Caudate nucleus (tissue), 63 donors: ENCODE measurements at places on chromosomes 1 and 21.

- DNase-seq, result no peak
Observed at GRCh38 chr1:243315893-243316292, 60.1 kb downstream of the SDCCAG8 start.

DNA sequence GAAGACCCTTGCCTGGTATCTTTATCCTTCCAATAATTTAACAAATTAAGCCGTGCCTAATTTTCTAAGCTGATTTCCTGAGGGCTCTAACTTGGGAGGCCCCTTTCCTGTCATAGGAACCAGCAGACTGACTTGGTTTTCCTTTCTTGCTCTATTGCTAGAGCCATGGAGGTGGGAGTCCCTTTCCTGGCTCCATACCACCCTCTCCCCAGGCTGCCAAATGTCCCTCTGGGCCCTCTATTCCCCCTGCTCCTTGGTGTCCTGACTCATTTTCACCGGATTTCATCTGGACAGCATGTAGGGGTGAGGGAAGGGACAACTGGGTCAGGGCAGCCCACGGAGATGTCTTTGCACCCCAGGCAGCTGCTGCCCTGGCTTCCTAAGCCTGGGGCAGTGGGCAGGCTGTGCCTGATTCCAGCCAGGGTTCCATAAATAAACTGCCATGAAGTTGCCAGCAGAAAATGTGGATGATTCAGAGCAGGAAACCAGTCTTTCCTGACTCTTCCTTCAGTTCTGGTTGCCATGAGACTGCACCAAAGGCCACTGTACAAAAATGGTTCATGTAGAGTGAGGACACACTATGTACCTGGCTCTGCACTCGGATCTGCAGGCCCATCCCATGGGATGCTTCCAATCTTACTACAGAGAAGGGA lies 38.0 kb upstream of the SERBP1 start:
- no peak for DNase-seq

GRCh38 chr21:37644636-37645035 lies 271.6 kb downstream of the KCNJ6 start:
- DNase-seq, result no peak

- DNase-seq, result no peak
Observed at GRCh38 chr1:55546553-55546952, 331.4 kb upstream of the USP24 start.

GRCh38 chr1:52460694-52461093 lies 56.3 kb downstream of the PRPF38A start:
- no peak for DNase-seq

- DNase-seq, result no peak
Observed at GRCh38 chr1:191174298-191174697, 696.6 kb upstream of the BRINP3 start.

- no peak for DNase-seq
Observed at GRCh38 chr1:84008631-84009030, 9.7 kb upstream of the TTLL7 start.

- DNase-seq, result peak; percentile 24
Observed at GRCh38 chr1:5896706-5897660, 95.2 kb downstream of the NPHP4 start.

DNA sequence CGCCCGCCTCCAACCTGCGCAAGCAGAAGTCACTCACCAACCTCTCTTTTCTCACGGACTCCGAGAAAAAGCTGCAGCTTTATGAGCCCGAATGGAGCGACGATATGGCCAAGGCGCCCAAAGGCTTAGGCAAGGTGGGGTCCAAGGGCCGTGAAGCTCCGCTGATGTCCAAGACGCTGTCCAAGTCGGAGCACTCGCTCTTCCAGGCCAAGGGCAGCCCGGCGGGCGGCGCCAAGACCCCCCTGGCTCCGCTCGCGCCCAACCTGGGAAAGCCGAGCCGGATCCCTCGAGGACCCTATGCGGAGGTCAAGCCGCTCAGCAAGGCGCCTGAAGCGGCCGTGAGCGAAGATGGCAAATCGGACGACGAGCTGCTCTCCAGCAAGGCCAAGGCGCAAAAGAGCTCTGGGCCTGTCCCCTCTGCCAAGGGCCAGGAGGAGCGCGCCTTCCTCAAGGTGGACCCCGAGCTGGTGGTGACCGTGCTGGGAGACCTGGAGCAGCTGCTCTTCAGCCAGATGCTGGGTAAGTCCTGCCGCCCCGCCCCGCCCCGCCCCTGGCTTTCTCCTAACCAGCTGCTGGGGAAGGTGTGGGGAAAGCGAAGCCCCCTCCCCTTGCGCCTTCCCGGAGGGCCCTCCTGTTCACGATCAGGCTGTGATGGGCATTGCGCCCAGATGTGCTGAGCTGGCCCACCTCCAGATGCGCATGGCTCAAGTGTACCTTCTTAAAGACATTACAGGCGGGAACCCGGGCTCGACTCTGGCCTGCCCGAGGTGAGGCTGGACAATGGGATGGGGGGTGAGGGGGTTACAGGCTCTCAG lies 110.2 kb downstream of the NAV1 start:
- DNase-seq, result no peak

GRCh38 chr1:180440335-180440734 lies 62.0 kb downstream of the ACBD6 start:
- DNase-seq, result no peak

DNA sequence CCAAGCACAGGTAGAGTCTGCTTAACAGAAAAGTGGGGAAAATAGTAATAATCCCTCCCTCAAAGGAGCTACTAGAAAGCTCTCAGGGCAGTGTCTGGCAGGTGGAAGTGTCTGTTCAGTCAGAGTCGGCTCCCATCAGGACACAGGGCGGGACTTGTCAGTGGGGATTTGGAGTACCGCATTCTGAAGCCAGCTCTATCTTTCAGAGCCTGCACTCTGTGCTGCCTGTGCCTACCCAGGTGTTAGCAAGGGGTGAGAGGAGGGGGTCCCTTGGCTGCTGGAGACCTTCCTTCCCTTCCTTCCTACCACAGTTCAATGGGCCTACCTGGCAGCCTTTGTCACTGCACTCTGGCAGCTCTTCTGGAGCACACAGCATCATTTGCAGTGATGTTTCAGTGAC lies 615.5 kb downstream of the AJAP1 start:
- no peak for DNase-seq

- DNase-seq, result no peak
Observed at GRCh38 chr1:111598544-111598943, 21.0 kb upstream of the RAP1A start.

GRCh38 chr1:159924025-159924790 lies 1.1 kb downstream of the TAGLN2 start:
- DNase-seq, result peak; percentile 78

GRCh38 chr21:39144191-39144590 lies 39.1 kb downstream of the PSMG1 start:
- no peak for DNase-seq

DNA sequence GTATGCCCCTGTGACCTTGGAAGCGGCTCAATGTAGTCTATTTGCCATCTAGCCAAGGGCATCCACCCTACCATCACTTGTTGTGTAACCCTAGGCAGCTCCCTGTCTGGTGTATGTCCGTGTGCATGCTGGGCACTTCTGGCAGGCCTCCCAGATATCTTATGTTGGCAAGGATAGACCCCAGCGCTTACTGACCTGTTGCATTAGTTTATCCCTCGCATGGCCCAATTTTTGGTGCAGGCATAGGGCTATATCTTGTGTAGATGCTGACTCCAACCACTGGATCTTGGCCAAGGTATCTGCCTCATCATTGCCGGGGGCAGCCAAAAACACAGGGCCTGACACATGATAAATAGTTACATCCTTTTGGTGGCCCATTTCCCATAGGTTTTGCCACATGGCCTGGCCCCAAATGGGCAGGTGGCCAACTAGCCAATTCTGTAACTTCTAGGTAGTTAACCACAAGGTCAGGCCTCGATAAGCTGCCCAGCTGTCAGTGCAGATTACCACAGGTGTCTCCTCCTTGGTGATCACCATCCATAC lies 14.0 kb upstream of the TBX19 start:
- no peak for DNase-seq

DNA sequence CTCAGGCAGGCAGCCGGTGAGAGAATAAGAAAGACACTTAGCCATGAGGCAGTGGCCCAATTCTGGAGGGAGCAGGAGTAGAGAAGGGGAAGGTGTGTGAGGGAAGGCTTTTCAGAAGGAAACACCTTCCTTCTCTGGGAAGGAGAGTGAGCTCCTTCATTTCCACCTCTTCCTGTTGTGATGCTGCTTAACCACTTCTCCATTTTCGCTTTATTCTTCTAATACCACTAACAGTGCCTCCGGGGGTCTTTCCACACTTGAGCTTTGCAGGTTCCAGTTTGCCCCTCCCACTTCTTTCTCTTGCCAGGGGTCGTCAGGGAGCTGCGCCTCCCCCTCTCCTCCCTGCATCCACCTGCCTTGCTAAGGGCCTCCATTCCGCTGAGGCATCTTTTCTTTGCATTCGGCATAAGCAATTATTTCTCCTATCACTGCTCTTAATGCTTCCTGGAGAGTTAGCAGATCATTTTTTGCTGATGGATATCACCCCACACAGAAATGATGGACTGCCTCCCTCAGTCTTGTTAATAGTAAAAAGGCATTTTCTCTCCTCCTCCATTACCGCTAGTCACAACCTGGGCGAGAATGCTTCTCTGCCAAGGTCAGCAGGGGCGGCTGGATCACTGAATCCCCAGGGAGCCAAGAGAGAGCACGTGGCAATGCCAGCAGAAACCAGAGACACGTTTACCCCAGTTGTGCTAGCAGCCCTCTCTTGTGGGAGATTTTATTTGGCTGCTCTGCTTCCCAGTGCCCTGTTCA lies 74.8 kb downstream of the ELAVL4 start:
- DNase-seq, result no peak

DNA sequence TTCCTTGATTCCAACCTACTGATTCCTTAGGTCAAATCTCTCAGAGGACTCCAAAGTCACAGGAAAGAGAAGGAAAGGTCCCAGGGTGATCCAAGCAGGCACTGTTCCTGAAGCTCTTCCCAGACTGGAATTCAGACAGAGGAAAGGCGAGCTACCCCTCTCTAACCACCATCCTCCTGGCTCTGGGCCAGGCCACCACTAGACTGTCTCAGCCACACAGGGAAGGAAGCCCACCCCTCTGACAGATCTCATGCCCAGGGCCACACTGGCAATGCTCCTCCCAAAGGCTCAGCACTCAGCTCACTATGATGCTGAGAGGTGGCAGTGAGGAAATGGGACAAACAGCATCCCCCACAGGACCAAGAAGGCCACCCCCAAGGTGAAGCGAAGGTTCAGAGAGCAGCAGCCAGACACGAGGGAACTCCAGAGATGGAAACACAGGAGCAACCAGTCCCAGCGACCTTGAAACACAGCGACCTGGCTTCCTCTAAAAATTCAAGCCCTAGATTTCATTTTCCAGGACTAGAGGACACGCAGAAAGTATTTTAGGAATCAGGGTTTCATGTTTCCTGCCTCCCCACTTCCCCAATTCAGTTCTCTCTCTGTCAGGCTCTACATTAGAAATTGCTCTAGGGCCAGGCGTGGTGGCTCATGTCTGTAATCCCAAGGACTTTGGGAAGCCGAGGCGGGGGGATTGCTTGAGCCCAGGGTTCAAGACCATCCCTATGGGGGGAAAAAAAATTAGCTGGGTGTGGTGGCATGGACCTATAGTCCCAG lies 18.8 kb downstream of the PIK3C2B start:
- DNase-seq, result no peak

- DNase-seq, result no peak
Observed at GRCh38 chr1:236099355-236099974, 34.6 kb upstream of the NID1 start.

GRCh38 chr1:2212274-2212531 lies 15.9 kb upstream of the SKI start:
- DNase-seq, result no peak

DNA sequence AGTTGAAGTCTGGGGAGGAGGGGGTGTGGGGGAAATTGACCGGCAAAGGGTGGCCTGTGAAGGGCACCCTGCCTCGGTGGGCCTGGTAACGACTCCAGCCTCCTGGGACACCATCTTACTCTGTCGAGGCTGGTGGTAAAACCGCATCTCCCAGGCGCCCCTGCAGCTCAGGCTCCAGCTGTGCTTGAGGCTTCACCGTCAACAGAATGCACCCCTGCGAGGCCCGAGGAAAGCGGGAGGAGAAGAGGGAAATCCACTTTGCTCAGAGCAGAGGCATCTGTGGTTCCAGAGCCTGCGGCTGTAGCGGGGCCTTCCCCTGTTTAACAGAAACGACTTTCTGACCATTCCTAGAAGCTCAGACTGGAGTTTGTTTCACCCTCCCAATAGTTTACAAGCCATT lies 165.6 kb downstream of the NPHP4 start:
- DNase-seq, result no peak

DNA sequence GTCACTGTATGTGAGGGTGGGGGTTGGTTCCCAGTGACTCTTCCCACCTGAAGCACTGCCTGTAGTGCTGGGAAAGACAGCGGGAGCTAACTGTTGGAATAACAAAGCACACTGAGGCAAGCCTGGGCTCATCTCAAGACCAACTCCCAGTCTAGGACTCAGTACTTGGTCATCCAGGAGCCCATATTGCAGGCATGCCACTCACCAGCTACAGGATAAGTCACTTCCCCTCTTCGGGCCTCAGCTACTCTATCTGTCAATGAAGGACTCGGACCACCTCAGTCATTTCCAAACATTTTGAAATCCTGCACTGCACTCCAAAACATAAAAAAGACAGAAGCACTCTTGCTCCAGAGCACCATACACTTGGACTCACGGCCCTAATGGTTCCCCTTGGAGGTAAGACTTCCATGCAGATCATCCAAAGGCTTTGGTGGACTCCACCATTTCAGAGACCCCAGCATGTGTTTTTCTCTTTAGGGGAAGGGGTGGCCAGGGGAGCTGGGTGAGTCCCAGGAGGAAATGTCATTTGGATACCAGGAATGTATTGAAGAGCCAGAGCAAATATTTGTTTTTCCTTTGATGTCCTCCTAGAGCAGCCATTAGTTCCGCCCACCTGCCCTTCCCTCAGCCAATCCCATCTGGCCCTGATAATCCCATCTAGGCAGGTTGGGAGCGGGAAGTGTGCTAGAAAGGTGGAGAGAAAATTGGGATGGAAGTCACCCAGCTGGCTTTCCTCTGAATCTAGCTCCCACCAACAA lies 3.1 kb downstream of the NUAK2 start:
- DNase-seq, result no peak

GRCh38 chr1:237205400-237206064 lies 163.5 kb downstream of the RYR2 start:
- no peak for DNase-seq

DNA sequence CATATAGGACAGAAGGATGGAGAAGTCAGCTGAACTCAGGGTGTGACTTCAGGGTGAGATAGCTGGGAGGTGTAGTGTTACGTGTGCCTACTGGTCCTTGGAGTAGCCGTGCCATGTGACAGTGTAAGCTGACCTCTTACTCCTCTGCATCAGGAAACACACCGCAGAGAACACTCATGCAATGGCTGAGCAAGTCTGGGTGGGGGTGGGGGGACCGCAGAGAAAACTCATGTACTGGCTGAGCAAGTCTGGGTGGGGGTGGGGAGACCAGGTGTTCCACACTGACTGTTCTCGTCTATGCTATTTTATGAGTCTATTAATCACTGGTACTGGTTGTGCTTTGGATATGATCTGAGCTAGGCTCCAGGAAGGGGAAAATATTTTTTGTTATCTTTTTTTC lies 233.1 kb downstream of the PAPPA2 start:
- DNase-seq, result no peak

- no peak for DNase-seq
Observed at GRCh38 chr1:53196017-53196484, 573 bp upstream of the CPT2 start.

DNA sequence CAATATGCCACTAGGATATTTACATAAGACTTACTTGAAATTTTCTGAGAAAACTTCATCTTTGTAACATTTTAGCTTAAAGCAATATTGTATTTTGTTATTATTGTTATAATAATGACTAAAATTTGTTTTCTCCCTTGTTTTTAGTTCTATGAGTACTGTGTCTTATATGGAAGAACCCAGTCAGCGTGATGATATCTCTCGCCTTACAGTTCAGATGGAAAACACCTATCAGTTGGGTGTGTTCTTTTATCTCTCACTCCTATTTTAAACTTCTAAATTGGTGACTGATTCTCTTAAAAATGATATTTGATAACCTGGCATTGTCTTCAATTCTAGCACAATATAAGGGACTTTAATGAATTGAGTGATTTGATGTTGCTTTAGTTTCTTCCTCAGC lies 18.0 kb downstream of the DYNLT5 start:
- DNase-seq, result no peak
